DMS53 (cell line): ENCODE measurements at places on chromosomes 16 and 17.
A peak's percentile ranks its signal among the peaks of the same experiment; 100 is the strongest.

DNA sequence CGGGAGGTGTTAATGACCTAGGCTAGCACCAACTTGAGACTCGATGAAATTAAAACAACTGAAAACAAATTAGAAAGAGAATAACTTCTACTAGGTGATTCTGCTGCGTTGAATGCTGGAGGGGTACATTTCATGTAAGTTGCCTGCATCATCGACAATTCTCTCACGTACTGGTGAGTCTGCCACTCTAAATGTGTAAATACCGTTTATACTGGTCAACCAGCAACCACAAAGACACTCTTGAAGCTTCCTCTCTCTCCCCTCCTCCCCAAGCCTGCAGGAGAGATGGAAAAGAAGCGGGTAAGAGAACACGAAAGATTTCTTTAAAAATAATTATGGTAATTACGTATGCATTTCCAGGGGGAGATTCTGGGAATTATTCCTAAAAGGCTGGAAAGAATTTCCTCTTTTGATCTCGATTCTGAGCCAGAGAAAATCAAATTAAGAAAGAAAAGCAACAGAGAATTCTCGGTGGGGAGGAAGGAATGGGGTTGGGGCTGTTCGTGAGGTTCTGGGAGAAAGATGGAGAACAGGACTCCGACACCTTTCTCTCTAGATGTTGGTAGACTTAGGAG is 68.6 kb upstream of the MRTFB start:
- DNase-seq, result peak; percentile 70

- no peak for DNase-seq
These were observed 40.1 kb downstream of the TAOK1 start for GRCh38 chr17:29430275-29430674.

DNA sequence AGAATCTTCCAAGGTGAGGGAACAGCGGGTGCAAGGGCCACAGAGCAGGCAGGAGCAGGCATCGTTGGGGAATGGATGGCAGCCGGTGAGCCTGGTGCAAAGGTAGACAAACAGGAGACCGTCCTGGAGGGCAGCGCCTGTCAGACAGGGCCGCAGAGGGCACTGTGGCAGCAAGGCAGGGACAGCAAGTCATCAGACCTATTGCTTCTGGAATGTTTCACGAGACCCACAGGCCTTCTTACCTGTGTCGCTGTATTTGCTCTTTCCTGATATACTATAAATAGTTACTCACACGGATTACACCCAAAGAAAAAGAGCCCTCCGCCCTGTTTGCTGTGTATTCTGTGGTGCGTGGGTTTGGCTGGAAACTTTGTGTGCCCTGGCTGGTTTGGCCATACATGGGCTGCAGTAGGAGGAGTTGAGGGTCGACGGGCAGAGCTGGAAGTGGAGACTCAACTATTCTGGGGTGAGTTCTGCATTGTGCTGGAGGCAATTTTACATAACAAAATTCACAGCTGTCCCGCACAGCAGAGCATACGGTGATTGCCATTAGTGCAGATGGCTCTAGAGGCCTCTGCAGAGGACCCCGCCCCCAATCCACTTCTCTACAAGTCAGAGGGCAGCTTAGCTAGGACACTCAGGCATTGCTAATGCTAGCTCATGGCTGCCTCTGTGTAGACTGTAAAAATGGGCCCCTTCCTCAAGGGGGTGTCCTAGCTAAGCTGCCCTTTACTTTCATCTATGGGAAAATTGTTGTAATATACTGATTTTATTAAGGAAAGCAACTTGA is 18.6 kb upstream of the POLR3E start:
- DNase-seq, result no peak

DNA sequence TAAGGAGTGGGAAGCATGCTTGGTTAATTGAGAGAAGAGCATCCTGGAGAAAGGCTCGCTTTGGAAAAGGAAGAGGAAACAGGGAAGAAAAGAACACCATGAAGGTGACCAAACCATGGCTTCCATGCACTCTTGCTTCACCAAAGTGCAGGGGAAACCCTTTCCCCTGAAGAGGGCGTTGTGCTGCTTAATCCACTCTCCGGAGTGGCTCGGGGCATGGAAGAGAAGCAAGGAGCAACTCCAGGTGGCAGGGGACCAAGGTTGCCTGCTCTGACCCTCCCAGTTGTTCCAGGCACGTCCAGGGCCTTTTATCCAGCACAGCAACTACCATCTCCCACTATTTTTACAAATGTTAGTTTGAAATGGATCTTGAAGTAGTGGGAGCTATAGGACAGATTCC is 108.1 kb downstream of the STX8 start:
- peak; percentile 14 for DNase-seq

DNA sequence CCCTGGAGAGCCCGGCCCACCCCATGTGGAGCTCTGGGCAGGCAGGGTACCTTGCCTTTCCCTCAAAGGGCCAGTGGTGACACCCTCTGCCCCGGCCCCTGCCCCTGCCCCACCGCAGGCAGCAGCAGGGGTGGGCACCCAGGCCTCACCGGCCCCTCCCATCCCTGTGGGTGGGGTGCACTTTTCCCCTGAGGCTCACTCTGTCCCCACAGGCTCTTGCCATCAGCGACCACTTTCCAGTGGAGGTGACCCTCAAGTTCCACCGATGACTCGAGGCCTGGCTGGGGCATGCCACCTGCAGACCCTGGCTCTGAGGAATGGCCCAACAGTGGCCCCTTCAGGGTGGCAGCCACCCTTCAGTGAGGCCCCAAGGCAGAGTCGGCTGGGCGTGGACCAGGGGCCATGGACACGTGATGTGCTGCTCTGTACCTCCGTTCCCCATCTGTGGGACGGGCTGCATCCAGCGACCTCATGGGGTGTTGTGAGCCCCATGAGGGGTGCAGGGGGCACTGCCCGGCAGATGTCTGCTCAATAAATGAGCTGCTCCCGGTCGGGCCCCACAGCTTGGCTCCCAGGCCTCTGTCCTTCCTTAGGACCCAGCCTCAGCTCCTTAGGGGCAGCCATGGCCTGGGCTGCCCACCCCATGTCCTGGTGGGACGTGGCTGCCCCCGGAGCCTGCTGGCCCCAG is 2.0 kb downstream of the DNASE1L2 start:
- DNase-seq, result peak; percentile 20

- no peak for DNase-seq
These were observed 8.8 kb upstream of the KRT31 start for GRCh38 chr17:41406205-41406604.

DNA sequence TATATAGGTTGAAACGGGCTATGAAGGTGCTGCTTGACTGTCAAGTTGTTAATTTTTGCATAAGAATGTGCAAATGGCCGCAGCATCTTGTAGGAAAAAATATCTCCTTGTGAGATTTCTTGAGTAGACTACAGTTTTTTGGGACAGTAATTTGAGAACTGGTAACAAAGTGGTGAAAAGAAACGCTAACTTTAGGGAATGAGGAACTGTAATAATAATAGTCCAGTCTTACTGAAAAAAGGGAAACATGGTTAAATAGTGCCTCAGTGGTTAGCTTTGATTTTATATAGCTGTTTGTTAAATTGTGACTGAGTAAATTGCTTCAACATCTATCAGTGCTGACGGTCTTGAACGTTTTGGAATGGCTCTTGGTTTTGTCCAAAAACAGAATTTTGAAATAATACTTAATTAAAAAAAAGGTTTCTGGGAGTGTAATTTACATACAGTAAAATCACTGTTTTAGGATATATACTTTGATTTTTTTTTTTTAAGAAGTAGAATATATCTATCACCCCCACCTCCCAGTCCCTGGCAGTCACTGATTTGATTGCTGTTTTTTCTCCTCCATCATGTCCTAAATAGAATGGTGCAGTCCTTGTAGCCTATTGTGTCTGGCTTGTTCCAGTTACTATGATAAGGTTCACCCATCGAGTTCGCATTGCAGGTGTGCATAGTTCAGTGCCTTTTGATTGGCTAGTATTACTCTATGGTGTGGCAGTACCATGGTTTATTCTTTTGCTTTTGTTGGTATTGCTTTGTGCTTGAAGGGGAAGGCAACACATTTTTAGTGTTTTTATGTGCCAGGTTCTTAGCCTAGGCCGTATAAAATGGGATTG is 2.8 kb downstream of the HAPSTR1 start:
- DNase-seq, result no peak
